ENCODE measurements at places on chromosomes 16 and 17.

DNA sequence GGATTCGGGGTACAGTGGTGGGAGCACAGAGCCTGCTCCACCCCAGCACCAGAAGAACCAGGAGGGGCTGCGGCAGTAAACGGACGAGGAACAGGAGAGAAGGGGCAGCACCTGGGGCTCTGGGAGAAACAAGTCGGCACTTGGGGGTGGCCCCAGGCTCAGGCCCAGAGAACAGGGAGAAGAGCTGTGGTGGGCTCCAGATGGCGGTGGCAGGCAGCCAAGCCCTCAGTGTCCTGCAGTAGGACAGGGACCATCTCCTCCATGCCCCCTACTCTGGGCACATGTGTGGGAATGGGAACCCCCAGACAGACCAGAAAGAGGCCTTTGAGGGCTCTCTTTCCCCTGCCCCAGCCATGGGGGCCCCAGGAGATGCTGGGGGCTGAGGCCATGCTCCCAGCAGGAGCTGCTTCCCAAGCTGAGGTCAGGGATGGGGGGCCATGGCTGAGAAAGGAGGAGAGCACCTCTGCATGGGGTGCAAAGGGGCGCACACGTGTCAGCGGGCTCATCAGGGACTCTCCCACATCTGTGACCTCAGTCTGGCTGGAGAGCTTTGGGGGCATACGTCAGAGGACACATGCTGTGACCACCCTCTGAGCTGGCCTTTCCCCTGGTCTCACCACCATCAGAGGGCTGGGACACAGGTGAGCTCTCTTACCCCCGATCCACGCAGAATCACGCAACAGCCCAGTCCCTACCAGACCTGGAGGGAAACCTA lies 6.8 kb downstream of the USH1G start:
- no peak for DNase-seq

GRCh38 chr16:56986361-56986760 lies 3.0 kb upstream of the NLRC5 start:
- no peak for DNase-seq

DNA sequence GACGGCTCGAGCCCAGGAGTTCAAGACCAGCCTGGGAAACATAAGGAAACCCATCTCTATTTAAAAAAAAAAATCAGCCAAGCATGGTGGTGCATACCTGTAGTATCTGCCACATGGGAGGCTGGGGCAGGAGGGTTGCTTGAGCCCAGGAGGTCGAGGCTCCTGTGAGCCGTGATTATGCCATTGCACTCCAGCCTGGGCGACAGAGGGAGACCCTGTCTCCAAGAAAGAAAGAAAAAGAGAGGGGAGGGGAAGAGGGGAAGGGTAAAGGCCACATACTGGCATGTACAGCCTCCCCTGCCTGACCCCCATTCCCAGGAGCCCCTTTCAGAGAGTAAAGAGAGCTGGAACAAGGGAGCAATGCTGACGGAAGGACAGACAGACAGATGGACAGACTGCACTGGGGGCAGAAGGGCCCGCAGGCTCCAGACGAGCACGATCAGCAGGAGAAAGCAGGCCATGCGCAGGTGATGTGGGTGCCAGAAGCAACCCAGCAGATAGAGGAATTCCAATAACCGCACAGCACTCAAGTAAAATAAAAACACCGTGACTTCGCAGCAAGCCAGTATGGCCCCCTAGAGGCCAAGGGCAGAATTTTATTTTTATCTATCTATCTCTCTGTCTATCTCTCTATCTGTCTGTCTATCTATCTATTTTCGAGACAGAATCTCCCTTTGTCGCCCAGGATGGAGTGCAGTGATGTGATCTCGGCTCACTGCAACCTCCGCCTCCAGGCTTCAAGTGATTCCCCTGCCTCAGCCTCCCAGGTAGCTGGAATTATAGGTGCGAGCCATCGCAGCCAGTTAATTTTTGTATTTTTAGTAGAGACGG lies 27.1 kb upstream of the SNN start:
- peak; percentile 75 for DNase-seq

- peak; percentile 8 for DNase-seq
Measured at GRCh38 chr17:5431949-5432556, 6.9 kb downstream of the C1QBP start.

DNA sequence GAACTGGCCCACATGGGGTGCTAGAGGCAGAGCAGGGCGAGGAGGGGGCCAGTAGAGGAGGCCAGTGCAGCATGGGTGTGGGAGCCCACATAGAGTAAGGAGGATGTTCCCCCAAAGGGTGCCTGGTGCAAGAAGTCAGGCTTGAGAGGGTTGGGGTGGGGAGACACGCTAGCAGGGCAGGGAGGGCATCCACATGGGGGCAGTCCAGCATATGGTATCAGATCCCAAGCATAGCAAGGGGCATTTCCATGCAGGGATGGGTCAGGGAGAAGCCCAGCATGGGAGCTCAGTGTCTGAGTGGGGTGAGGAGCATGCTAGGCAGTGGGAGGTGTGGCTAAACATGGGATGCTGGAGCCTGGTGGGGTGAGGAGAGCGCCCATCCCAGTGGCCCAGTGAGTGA lies 213.7 kb downstream of the COPRS start:
- no peak for DNase-seq

GRCh38 chr16:60810250-60810649 lies 1226.0 kb downstream of the CDH8 start:
- no peak for DNase-seq

GRCh38 chr16:81708266-81709015 lies 70.7 kb upstream of the PLCG2 start:
- no peak for DNase-seq

DNA sequence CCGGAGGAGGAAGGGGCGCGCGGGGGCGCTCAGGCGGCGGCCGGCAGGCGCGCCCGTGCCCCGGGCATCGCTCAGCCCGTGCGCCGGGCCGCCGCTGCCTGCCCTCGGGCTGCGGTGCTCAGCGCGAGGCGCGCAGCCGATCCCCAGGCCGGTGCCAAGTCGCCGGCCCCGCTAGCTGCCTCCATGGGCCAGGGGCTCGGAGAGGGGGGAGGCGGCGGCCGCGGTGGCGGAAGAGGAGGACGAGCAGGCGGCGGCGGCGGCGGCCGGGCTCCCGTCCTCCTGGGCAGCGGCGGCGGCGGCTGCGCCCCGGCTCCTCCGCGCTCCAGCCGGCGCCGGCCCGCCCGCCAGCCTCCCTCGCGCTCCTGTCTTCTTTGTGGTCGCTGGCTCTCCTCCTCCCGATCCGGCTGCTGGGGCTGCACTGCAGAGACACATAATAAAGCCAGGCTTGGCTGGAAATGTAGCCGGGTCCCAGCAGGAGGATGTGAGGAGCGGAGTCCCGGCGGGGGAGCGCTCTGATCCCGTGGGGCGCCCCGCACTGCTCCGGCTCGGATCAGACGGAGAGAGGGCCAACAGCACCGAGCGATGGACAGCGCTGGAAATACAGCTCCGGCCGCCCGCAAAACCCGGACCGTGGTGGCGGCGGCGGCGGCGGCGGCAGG lies 889 bp upstream of the ZNF423 start:
- DNase-seq: peak; percentile 63

DNA sequence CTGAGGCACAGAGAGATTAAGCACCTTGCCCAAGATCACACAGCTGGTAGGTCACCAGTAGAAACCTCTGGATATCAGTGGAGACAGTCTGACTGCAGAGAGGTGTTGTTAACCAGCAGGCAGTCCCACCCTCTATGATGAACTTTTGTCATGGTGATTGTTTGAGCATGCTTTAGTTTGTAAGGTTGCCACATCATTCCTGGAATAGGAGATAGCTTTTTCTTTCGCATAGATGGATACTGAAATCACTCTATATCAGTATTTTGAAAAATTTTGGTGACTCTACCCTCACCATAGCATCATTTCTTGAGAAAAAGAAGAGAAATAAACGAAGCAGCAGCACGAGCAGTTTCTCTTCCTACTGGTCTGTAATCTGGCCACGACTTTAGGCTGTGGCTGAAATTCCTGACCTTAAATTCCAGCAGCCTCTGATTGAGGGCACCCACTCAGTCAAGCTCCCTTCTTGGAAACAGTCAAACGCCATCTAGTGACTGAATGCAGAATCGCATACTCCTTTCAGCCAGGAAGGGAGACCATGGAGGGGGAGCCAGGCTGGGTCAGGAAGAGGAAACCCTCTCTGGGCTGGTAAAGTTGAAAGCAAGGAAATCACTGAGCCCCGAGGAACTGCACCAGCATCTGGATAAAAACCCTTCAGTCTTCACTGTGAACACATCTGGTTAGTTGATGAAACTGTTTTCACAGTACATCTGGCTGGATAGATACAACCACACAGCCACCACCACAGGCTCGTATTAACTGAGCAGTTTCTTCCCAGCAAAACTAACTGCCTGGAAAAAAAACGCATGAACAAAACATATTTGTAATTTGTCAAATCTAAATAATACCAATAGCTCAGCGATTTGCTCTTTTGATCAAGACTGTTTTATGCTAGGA lies 108.5 kb upstream of the XYLT1 start:
- peak; percentile 78 for DNase-seq

DNA sequence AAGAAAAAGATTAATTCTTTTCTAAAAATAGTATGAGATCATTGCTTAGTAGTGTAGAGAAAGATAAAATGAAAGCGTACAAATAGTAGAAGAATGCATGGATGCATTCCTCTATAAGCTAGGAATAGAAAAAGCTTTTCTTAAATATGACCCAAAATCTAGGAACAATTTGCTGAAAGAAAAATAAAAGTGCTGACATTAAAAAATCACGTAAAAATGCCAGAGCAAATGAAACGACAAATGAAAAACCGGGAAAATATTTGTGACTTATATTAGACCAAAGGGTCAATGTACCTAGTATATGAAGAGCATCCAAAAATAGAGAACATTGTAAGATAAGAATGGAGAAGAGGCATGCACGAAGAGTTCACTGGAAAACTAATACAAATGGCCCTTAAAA lies 149.5 kb upstream of the MON1B start:
- no peak for DNase-seq

DNA sequence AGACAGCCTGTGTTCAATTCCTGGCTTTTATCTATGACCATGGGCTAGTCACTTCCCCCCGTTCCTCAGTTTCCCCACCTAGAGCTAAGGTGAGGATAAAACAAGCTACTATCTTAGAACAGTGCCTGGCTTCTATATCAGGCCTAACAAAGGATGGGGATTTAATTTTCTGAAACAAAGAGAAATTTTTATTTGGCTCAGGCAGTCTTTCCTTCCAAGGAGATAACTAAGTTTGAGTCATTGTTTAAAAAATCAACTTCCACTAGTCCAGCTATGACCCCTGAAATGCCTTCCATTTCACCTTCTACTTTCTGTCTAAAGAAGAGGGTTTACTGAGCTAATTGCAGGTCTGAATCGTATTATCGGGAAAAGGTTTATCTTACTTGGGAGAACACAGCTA lies 99.0 kb downstream of the CMIP start:
- no peak for DNase-seq

DNA sequence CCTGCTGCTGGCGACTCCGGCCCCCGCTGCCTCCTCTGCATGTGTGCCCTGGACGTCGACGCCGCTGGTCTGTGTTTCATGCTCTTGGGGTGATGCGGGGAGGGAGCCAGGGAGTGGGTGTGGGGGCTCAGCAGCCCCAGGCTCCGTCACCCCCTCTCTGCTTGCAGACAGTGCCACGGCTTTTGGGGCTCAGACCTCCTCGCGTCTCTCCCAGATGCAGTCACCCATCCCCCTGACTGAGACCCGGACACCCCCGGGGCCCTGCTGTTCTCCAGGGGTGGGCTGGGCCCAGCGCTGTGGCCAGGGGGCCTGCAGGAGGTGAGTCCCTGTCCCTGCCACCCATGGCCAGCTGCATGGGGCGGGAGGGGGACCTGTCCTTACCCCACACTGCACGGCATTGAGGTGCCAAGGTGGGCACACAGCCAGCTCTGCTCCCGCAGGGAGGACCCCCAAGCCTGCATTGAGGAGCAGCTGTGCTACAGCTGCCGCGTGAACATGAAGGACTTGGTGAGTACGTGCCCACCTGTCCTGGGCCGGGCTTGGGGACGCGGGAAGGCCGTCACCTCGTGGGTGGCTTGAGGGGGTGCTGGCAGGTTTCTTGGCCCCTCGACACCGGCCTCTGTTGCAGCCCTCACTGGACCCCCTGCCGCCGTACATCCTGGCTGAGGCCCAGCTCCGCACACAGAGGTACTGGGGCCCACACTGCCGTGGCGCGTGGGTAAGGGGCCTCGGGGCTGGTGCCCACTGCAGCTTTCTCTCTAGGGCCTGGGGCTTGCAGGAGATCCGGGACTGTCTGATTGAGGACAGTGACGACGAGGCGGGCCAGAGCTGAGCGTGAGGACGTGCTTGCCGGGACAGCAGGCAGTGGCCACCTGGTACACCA lies 8.4 kb downstream of the CTU2 start:
- no peak for DNase-seq

- DNase-seq: no peak
Measured at GRCh38 chr17:14581186-14581830, 280.4 kb downstream of the HS3ST3B1 start.

DNA sequence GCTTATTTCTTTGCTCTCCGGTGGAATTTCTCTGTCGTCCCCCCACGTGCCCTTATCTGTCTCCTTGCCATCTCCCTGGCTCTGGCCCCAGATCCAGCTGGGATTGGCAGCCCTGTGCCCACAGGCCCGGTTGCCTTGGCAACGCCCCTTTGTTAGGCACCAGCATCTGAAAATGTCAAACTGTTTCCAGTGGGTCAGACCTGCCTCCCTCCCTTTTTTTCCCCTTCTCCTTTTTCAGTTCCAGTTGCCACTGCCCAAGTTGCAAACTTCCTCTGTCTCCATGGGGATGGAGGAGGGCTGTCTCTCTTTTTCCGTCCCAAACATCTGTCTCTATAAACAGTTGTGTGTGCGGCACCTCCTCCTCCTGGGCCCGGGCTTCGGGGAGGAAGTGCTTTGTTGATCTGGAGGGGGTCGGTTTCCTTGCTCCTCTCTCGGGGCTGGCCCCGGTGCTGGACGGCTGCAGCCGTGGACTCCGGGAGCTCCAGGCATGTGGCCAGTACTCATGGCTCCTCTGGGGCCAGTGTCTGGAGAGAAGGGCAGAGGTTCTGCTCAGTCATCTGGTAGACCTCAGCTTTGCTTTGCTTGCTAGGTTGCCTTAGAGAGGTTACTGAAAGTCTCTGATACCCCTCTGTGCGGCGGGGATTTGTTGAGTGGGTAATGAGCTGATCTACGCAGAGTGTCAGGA lies 35.3 kb downstream of the SOCS3 start:
- DNase-seq: peak; percentile 98

DNA sequence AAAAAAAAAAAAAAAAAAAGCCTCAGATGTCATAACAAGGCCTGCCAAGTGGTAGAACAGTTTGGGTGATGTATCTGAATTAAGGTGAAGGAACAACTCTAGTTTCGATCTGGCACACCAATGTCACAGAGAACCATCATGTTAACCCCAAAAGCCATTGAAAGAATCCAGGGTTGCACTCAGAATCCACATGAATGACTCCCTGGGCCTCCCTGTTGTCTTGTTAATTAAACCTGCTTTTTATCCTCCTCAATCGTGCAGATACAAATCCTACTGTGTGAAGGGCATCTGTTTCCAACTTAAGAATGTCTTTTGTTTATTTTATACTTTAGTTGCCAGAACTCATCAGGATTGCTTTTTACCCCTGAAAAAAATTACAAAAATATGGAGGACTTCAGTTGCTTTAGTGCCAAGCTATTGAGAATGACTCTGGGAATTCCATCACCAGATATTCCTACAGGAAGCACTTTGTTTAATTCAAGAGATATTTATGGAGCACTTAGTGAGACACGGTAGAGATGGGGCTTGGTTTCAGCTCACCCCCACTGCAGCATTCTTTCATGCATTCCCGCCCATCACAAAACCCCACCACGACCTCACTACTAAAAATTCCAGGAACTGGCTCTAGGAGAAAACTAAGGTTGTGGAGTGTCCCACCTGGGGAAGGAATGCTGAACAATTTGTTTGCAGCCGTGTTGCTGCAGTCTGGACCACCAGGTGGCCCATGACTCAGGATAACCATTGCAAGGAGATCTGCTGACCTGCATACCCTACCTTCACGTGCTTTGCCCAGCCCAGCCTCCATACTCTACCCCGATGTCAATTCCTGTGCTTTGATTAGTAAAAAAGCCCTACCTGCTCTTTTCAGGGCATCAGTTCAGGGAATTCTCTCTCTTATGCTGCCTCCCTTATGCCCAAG lies 63.8 kb upstream of the GPRC5B start:
- DNase-seq: no peak
